Stimulated activated CD8-positive, alpha-beta memory T cell treated with anti-CD3 and anti-CD28 coated beads, Interleukin-2, amount 100 ng/mL, for 1 hour (primary cell): ENCODE measurements at places on chromosomes 4 and X.

- DNase-seq: no peak
These were observed 66.9 kb downstream of the GALNTL6 start for GRCh38 chr4:171880136-171880535.

GRCh38 chr4:53580274-53580673 is 11.0 kb downstream of the LNX1 start:
- no peak for DNase-seq

- DNase-seq: no peak
These were observed 5.2 kb downstream of the TFE3 start for GRCh38 chrX:49037883-49038475.

- no peak for DNase-seq
These were observed 163.9 kb upstream of the SLC7A11 start for GRCh38 chr4:138405934-138406567.

- no peak for DNase-seq
These were observed 62.7 kb downstream of the SHROOM2 start for GRCh38 chrX:9848718-9849479.

GRCh38 chr4:177367336-177367735 is 57.7 kb downstream of the NEIL3 start:
- no peak for DNase-seq

GRCh38 chr4:137025484-137026059 is 506.7 kb downstream of the PCDH18 start:
- no peak for DNase-seq

DNA sequence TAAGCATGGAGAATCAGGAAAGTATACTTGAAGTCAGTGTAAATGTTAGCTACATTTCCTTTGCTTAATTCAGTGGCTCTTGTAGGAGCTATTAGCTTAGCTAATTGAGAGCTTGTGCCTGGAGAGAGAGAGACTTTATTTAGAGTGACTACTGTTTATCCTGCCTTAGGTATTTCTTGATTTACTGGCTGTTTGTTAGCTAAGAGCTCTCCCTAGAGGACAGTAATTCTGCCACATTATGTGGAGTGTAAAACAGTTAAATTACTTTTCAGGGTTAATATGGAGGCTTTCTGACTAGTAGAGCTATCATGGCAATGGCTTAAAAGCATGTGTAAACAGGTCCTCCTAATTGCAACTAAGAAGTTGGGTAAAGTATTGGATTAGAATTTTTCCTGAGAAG is 306.5 kb upstream of the TECRL start:
- no peak for DNase-seq

- no peak for DNase-seq
These were observed 64.0 kb downstream of the ACOX3 start for GRCh38 chr4:8376361-8377102.

- no peak for DNase-seq
These were observed 97.1 kb upstream of the FAM9B start for GRCh38 chrX:9131066-9131465.

- DNase-seq: no peak
These were observed 73.6 kb upstream of the DHX15 start for GRCh38 chr4:24657768-24658617.

DNA sequence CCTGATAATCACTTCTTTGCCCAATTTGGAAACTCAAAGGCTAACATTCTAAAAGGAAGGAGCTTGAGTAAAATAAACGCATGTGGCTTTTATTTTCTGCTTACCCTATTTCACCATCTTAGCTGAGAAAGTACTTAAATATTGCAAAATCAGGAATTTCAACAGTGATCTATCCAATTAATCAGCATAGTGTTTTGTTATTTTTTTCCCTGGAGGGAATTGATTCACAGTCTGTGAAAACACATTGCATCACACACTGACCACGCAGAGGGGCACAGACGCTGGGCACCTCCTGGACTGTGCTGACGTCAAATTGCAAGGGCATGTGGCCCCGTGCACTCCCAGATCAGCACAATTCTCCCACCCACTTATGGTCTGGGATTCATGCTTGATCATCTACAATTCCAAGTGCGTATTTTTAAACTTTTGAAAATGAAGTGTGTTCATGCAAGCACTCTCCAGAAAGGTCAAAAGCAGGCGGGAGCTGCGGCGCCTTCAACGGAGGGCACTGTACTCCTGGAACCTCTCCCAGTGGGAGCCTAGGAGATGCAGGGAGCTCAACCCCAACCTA is 320.6 kb upstream of the PPARGC1A start:
- DNase-seq: no peak

GRCh38 chr4:76375703-76376102 is 45.2 kb downstream of the CCDC158 start:
- no peak for DNase-seq

- no peak for DNase-seq
These were observed 37.8 kb downstream of the UCHL1 start for GRCh38 chr4:41294445-41295062.

DNA sequence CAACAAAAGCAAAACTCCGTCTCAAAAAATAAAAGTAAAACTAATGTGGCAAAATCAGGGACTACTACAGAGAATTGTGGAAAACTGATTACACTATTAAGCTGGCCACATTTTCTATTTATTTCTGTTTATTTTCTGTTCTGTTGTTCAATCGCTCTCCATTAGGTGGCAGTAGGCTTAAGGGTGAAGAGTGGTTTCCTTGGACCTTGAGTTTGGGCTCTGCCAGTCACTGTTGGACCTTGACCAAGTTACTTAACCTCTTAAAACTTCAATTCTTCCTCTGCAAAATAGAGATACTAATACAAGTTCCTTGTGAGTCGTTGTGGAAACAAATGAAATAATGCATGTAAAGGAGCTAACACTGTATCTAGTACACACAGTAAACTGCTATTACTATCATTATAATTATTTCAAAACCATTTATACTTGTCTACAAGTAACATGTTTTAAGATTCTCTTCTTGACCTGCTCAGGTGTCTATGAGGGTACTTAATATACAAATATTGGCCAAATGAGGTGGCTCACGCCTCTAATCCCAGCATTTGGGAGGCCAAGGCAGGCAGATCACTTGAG is 15.2 kb downstream of the HSD17B11 start:
- no peak for DNase-seq

GRCh38 chrX:38154818-38155217 is 65.9 kb downstream of the SRPX start:
- DNase-seq: no peak

DNA sequence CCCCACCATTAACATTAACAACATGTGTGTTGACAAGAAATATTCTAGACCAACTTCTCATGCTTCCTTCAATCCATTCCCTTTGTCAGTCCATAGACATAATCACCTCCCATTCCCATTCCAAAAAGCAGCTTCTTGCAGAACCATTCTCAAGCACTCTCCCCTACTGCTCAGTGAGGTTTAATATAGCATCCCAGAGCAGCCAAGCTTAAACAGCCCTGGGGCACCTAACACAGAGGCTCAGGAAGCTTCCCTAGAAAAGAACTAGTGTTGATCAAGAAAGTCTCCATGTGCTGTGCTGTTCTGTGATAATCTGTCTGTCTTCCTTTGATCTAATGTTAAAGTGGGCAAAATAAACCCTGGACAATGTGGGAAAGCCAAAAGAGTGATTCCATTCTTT is 174.2 kb upstream of the NOCT start:
- DNase-seq: no peak

DNA sequence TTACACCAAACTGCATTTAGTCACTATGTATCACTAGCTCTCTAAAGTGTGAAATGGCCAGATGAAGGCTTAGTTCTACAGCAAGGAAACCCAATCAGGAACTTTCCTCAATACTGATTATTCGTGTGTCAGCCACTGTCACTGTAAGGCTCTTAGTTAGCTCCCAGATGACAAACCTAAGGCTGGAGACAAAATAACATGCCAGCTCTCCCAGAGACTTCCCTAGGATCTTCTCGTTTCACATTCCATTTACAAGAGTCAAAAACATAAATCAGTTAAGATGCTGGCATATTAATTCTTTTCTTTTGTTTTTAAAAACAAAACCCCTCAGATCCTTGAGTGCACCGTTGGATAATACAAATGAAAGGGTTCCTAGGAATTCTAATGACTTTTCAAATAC is 88.2 kb upstream of the TFDP3 start:
- no peak for DNase-seq

- no peak for DNase-seq
These were observed 1.2 kb upstream of the PDS5A start for GRCh38 chr4:39978904-39979303.

DNA sequence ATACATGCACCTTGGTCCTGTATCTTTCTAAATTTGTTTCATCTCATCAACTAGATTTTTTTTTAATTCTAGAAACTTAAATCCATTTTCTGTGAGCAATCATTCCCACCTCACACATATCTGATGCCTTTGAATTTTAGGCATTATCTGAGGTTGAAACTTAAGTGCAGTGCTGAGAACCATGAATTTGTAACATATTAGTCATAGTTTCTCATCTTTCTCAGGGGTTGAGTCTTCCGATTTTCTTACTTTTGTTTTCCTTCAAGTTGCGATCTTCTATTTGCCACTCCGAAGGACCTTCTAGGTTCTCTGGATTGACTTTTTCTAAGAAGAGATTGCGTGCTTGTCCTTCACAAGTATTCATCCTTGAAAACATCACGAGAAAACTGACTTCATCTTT is 3.7 kb upstream of the NR0B1 start:
- DNase-seq: no peak

GRCh38 chr4:10727140-10727880 is 42.7 kb upstream of the CLNK start:
- no peak for DNase-seq

DNA sequence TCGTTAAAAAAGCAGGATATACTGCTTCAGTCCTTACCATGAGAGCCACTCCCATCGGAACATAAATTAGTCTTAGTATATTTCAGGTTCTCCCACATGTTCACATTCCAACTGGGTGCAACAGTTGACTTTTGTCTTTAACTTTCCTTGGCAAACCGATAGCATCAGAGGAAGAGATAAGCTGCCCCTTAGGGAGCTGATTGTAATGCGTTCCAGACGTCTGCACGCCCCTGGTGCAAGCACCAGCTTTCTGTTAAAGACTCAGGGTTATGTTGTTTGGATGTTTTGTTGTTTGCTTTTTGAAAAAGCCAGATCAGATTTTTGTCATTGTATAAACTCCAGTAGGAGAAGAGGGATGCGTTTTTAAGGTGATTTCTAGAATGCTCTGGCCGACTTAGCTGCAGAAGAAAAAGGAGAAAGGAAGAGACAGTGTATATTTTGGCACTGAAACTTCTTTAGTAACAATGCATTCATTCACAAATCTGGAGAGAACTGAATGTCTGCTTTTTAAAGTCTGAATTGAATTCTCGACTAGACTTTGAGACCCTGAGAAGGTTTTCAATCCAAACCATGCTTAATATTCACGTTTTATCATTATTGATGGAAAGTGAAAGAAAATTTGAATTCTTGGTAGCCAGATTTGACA is 160.9 kb downstream of the CBR4 start:
- no peak for DNase-seq

- DNase-seq: no peak
These were observed 103.6 kb downstream of the TENM3 start for GRCh38 chr4:182346675-182347375.

- no peak for DNase-seq
These were observed 432.9 kb downstream of the GRXCR1 start for GRCh38 chr4:43325220-43325967.

- DNase-seq: no peak
These were observed 168.7 kb upstream of the PPP1R2C start for GRCh38 chrX:42946544-42947194.

GRCh38 chrX:3697220-3697684 is 16.2 kb downstream of the PRKX start:
- no peak for DNase-seq

DNA sequence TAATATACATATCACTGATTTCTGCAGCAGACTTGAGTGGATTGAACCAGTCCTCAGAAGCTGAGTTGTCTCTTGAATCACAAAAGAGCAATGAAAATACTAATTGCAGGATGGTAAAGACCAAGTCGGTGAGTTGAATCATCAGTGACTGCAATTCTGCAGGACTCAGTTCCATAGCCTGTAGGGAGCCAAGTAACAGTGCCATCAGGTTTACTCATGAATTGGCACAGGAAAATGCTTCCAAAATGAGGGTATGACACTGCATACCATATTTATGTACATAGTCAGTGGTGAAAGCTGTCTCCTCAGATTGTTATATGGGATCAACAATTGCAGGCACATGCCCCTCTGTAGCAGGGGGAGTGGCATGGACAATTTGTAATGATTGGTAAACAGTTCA is 192.8 kb downstream of the CCNG2 start:
- DNase-seq: no peak

DNA sequence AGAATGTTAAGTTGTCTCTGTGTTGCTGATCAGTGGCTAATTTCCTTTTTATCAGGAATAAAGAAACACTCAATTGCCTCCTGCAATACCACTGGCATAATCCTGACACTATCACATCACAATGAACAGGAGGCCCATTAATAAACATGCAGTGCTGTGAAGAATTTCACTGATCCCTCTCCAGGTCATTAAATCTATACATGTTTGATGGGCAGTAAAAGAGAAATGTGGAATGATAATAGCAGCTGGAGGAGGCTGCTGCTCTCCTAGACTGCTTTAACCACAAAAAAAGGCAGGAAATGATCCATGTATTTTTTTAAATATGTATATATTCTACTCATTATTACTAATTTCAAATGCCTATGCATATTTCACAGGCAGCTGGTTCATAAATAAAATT is 202.1 kb downstream of the CENPC start:
- DNase-seq: no peak

DNA sequence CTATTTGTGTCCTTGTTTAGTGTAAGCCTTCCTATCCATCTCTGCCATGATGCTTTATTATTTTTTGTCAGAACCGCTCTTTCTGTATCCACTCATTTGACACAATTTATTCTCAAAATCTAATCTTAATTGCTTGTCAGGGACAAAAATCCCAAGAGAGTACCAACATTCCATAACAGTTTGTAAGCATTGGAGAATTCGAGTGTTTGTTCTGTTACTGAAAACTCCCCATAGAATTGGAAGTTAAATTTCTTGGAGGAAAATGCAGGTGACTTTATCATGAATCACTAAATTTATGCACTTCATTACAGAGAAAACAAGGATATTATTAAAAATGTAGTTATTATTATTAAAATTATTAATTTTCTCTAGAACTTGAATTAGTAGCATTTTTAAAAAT is 1986.1 kb downstream of the ARAP2 start:
- no peak for DNase-seq

GRCh38 chrX:2313864-2314640 is 186.7 kb downstream of the DHRSX start:
- DNase-seq: no peak

DNA sequence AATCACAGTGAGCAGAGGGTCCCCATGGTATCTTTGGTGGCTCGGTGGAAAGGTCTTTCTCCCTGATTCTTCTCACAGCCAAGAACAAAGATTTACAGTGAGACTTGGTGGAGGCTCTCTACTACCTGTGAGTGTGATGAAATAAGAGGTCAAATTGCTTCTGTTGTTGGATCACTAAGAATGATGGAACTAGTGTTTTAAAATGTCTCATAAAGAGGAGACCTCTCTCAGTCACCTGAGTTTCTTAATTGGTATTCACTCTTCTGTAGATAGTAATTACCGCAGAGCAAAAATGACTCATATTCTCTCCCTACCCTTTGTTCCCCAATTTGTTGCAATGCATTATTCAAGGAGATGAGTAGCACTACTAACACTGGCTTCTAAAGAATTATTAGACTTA is 100.9 kb upstream of the TBC1D9 start:
- no peak for DNase-seq

GRCh38 chr4:112214390-112215264 is 17.0 kb upstream of the AP1AR start:
- no peak for DNase-seq

- no peak for DNase-seq
These were observed 444.2 kb upstream of the SLIT2 start for GRCh38 chr4:19807505-19807904.
